ENCODE measurements at places on chromosomes 2 and 18.

DNA sequence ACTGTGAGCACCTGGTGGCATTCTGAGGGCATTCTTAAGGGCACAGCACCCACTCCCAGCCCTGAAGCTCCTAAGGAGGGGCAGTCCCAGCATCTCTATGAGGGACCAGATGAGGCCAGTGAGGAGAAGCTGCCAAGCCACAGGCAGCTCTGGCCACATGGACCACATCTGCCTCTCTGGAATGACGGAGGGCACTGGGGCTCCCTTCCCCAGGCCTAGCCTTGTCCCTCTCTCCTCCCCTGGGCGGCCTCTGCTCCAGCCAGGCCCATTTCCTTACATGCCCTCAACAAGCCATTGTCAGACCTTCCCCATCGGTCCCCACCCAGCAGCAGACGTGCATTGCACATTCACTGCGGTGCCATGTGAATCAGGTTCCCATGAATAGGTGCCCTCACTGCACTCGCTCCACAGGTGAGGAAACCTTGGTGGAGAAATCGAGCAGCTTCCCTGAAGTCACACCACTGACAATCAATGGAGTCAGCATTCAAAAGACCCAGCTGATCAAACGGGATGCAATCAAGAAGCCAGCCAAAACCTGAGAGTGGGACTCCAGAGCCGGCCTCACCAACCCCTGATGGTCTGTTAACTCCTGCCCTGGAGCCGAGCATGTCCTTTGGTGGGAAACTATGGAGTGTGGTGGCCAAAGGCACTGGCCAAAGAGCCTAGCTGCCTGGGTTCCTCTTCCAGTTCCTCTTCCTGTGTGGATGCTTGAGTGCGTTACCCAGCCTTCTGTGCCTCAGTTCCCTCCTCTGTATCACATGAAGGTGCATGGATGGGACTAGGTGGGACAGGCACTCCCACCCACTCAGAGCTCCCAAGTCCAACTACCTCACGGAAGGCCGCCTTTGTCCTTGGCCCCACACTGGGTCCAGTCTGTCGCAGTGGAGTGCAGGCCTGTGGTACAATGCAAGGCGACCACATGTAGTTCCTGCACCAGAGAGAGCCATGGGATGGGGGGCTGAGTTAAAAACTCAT is 147.3 kb downstream of the ZFP36L2 start:
- no peak for DNase-seq

DNA sequence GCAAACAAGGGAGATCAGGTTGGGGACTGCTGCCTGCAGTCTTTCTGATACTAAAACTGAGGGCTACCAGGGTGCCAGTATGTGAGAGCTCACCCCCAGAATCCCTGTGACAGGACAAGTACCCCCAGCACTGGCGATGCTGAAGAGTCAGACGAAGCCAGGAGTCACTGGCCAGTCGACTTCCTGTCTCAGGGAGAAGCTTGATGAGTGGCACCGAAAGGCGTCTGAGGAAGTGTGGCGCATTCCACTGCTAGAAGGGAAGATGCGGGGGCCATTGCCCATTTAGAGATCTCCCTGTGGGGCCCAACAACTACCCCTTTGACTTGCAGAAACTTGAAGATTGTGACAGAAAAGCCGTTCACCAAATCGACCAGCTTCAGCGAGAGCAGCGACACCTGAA is 22.0 kb downstream of the MXD1 start:
- peak; percentile 63 for DNase-seq

GRCh38 chr2:99928470-99929053 is 213.8 kb downstream of the AFF3 start:
- peak; percentile 53 for DNase-seq

DNA sequence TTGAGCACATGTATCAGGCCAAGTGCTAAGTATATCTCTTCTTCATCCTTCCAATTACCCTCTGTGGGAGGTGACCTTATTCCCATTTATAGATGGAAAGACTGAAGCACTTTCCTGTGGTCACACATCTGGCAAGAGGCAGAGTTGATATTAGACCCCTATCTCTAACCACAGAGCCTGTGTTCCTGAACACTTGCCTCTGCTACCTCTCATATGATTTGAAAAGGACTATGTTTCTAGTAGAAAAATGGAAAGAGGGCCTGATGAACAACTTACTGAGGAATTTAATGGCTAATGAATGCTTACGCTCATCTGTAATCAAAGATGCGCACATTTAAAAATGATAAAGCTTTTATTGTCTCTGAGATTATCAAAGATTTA is 46.2 kb upstream of the DYNC2LI1 start:
- DNase-seq = no peak

GRCh38 chr2:1231466-1232063 is 181.7 kb upstream of the TPO start:
- no peak for DNase-seq

DNA sequence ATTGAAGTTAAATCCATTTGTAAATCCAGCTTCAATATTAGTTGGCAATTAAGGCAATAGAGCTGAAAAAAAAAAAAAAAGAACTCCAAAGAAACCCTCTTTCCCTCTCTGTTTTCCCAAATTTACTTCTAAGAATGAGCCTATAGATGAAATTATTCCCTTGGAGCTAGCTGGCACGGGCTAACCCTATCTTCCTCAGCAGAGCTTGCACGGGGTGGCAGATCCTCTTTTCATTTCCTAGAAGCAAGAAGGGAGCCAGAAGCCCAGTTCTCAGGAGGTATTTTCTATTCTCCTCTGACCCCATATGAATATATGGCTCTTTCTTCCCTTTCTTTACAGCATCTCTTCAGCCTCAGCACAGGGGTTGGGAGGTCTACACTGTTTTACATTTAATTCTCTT is 426.0 kb downstream of the TGIF1 start:
- peak; percentile 46 for DNase-seq

DNA sequence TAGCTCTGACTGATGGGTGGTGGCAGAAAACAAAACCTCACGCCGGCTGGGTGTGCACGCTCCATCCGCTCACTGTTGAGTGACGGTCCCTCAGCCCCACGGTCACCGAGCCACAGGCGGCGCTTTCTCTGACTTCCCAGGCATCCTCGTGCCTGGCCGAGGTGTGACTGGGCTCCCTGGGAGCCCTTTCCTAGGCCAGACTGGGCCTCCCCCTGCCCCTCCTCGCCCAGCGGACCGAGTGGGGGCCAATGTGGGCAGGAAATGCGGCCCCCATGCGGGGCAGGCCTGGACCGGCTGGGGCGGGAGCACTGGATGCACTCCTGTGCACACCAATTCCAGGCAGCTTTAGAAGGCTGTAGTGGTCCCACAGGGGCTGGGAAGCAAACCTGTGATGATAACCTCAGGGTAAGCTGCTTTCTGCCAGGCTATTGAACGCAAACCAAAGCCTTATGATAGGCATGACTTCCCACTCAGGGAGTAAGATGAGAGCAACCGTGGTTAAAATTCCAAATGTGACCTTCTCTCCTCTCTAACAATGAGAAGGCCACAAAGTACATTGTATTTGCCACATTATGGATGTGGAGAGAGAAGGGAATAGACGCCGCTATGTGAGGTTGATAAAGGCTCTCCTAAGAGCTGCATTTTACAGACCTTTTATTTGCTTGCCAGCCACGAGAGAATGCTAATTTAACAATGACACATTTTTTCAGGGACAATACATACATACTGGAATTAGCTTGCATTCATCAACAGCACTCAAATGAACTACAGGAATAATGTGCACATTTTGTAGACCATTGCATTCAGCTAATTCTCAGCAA is 83.9 kb upstream of the PGAP1 start:
- DNase-seq = no peak

GRCh38 chr2:187719510-187719909 is 165.3 kb upstream of the TFPI start:
- no peak for DNase-seq

DNA sequence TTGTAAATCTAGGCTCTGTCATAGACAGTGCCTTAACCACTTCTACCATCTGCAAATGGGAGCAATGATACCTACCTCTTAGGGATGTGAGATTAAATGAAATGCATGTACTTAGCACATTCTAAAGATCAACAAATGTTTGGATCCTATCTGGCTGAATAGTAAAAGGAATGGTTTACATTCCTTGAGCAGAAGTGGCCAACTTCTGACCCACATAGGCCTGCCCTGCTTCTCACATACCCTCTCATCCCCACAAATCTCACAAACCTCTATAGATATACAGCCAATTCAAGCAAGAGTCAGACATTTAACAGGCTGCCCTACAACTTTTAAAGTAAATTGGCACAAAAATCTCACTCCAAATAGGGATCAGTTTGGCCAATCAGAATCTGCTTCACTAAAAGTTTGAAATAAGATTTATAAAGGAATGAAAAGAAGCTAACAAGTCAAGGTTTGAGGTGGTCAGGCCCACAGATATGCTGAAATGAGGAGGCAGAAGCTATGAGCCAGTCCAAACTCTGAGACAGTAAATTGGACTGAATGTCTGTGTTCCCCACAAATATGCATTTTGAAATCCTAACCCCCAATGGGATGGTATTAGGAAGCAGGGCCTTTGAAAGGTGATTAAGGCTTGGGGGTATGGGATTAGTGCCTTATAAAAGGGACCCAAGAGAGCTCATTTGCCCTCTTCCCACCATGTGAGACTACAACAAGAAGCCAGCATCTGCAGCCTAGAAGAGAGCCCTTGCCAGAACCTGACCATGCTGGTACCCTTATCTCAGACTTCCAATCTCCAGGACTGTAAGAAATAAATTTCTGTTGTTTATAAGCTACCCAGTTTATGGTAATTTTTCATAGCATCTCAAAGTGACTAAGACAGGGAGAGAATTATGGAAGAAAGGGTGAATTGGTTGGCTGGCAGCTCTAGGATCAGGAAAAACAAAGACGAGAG is 227.8 kb upstream of the RBMS1 start:
- DNase-seq = no peak

- DNase-seq = no peak
These were observed 351.5 kb downstream of the ARHGAP15 start for GRCh38 chr2:143480601-143481236.

- DNase-seq = no peak
These were observed 43.6 kb downstream of the MAP3K20 start for GRCh38 chr2:173119069-173119807.

- DNase-seq = peak; percentile 59
These were observed 64.9 kb upstream of the WIPF1 start for GRCh38 chr2:174662459-174662858.

DNA sequence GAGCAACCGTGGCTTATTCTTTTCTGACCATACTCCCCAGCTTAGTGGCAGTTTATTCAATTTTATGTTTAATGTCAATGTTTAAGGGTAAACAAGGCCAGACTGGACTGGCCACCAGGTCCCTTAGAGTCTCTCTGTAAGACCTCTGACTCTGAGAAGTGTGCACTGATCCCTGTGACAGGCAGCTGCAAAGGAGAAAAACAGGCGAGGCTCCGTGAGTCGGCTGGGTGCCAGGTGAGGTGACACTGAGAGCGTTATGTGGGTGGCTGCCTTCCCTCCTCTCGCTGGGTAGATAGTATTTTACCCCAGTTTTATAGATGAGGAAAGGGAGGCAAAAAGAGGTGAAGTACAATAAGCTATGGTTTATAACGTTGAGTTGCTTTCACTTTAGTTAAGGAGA is 139.4 kb upstream of the HDAC4 start:
- DNase-seq = no peak

- no peak for DNase-seq
These were observed 199.6 kb downstream of the HRH4 start for GRCh38 chr18:24659827-24660720.

DNA sequence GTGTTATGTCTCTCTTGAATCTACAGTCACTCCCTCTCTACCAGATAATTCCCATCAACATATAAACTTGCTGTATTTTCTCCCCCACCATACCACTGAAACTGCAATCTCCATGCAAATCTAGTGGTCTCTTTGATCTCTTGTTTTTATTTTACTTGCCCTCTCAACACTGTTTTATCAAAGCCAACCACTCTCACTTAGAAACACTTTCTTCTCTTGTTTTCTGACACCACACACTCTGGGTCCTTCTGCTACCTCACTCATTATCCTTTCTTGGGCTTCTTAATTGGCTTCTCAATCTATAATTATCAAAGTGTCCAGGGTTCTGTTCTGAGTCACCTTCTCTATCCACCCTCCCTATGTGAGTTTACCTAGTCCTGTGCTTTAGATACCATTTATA is 2.0 kb upstream of the MCFD2 start:
- DNase-seq = no peak

- no peak for DNase-seq
These were observed 214.1 kb upstream of the STON1 start for GRCh38 chr2:48315896-48316194.

GRCh38 chr2:101111917-101112771 is 39.0 kb downstream of the TBC1D8 start:
- DNase-seq = no peak

DNA sequence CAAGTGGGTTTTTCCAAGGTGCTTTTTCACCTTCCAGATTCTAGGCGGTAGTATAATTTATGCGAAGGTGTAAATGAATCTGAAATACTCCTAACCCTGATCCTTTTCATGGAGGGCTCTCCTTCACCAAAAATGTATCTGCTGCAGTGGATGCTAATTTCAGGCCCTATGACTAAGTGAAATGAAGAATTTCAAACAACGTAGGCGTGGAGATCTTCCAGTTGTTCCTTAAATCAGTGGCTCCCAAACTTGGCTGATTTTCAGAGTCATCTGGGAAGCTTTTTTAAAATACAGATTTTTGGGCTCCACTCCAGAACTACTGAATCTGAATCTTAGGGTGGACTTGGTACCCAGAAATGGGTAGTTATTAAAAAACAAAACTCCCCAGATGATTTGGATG is 5.5 kb downstream of the GCKR start:
- no peak for DNase-seq

- no peak for DNase-seq
These were observed 7.2 kb downstream of the ALKAL2 start for GRCh38 chr2:280650-281110.

GRCh38 chr2:192471982-192472381 is 277.2 kb upstream of the TMEFF2 start:
- DNase-seq = no peak

GRCh38 chr18:45662468-45662867 is 47.2 kb downstream of the SLC14A2 start:
- DNase-seq = no peak

DNA sequence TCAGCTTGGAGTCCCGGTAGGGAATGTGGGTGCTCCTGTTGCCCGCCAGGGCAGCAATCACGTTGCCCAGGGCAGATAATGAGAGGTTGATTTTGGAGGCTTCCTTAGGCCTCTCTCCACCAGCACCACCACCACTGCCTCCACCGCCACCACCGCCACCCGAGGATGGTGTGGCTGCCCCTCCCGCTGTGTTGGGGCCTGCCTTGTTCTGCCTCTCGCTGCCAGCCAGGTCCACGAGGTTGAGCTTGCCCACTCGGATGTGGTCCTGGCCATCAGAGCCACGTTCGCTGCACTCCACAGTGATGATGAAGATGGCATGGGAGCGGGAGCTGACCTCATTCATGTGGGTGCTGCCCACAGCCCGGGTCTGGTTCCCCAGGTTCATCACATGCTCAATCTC is 1.3 kb downstream of the KIF3C start:
- no peak for DNase-seq

GRCh38 chr2:141968433-141968832 is 162.4 kb downstream of the LRP1B start:
- peak; percentile 12 for DNase-seq

- DNase-seq = no peak
These were observed 114.3 kb downstream of the MGAT5 start for GRCh38 chr2:134368009-134368817.

- DNase-seq = peak; percentile 65
These were observed 40.7 kb downstream of the TMEM163 start for GRCh38 chr2:134677856-134678756.

- DNase-seq = no peak
These were observed 133.2 kb upstream of the REV1 start for GRCh38 chr2:99623035-99623434.

All from suppressor macrophage treated with lipopolysaccharide for 1 hour (primary cell).